ENCODE measurements at places on chromosomes 6 and 20.

DNA sequence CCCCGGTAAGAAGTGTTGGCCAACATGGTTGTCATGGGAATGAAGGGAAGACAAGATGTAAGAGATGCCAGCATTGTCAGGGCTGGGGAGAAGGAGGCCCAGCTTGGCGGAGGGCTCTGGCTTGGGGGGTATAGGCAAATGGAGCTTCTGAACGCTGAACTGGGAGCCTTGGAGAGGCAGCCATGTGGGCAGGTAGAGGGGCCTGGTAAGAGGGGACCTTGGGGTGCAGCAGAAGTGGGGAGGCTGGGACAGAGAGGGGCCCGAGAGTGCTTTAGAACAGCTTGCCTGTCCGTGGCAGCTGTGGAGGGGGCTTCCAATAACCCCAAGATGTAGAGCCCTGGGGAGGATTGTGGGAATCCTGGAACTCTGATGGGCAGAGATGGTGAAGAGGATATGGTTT lies 3.0 kb downstream of the SLC22A1 start:
- DNase-seq: no peak

DNA sequence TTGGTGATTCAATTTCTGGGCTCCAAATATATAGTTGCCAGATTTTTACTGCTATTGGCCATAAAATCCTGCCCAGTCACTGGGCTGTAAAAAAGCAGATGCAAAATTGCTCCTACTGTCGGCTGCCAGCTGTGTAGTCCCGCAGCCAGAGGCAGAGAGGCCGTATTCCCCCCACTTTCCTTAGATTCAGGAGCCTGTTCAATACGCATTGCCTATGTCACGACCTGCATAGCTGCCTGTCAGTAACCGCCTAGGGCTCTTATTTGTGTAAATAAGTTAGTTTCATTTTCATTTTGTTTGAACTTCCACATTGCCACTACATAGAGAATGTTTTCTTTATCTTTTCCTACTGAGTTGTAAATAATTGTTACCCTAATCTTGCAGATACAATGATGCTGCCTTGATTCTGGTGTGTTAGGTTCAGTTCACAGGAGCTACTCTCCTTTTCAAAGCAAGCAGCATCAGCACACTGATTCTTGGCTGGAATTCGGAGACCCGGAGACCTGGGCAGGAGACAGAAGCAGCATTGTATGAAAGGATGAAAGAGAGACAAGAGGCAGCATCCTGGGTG lies 46.0 kb upstream of the UST start:
- no peak for DNase-seq

GRCh38 chr6:88223298-88223697 lies 57.2 kb upstream of the CNR1 start:
- no peak for DNase-seq

DNA sequence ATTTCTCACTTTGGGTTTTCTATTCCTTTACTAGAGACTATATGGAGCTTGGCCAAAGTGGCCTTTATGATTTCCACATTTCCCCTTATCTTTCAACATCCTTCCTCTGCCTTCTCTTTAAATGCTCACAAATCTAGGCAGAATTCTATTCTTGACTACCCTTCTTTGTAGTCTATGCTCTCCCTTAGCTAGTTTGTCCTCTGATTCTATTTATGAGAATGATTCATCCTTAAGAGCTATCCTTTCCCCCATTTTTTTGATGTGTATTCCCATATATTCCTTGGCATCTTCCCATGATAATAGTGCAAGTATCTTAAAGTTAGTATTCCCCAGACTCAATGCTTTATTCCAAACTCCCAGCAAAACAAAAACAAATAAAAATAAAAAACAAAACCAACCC lies 53.1 kb downstream of the IL20RA start:
- DNase-seq: no peak

DNA sequence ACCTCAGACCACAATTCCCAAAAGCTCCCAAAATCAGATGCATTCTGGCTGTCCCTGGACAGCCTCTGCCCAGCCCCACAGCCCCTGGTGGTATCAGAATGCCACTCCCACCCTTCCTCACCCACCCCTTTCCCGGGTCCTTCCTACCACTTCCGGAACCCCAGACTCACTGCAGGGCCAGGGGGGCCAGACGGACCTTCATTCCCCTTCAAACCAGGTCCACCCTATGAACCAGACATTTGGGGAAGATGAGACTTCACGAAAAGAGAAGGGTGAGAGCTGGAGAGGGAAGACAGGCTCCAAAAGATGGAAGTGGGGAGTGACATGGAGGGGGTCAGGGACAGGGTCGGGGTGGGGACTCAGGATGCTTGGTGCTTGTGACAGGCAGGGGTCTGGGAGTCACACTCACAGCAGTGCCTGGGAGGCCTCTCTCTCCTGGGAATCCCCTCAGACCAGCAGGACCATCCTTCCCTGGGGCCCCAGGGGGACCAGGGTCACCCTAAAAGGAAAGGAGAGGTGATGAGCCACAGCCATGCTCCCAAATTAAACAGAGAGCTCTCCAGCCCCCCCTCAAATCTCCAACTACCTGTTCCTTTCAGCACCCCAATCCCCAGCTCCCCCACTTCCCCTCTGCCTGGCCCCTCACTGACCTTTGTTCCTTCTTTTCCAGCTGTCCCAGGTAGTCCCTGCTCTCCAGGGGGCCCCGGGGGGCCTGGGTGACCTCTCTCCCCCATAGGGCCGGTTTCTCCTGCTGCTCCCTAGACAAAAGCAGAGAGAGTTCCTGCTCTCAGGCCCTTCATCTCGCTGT lies 20.2 kb downstream of the COL11A2 start:
- no peak for DNase-seq

DNA sequence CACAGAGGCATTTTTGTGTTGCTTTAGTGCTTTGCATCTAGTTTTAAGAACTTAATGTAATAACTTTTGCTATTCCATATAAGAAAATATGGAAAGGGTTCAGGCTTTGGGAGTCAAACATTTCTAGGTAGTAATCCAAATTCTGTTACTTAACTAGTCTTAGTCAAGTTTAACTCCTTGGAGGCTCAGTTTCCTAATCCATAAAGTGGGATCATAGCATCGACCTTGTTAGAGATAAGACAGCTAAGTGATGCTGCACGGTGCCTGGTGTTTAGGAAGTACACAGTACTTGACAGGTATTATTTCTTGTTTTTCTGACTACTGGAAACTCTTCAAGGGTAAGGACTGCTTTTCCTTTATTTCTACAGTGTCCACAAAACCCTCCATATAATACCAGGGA lies 24.5 kb upstream of the ARMH2 start:
- no peak for DNase-seq

DNA sequence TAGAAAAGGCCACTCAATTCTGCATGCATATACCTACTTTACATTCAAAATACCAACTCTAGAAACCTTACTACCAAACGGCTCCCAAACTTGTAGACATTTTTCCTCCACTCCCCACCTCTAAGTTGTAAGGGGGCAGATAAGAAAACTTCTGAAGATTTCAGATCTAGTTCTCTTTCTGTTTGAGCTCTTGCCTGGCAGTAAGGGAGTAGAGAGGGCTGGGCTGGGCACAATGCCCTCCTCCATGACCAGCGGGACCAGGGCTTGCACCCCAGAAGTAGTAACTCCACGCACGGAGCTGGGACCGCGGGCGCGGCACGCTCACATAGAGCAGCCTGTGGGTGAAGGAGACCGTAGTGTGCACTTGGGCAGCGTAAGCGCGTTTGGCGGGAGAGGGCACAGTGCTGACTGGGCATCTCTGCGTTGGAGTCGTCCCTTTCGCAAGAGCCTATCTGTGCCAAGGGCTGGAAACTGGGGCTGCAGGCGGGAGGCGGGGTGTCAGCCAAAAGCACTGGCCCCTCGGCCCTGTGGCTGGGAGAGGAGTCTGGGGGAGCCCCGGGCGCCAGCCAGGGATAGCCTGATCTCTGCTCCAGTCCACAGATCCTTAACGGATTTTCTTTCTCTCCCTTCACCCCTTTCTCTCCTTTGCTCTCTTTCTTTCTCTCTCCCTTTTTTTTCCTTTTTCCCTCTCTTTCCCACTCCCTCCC lies 32.4 kb downstream of the PHACTR1 start:
- DNase-seq: no peak

- no peak for DNase-seq
These were observed 82.2 kb downstream of the BACH2 start for GRCh38 chr6:90214461-90214860.

DNA sequence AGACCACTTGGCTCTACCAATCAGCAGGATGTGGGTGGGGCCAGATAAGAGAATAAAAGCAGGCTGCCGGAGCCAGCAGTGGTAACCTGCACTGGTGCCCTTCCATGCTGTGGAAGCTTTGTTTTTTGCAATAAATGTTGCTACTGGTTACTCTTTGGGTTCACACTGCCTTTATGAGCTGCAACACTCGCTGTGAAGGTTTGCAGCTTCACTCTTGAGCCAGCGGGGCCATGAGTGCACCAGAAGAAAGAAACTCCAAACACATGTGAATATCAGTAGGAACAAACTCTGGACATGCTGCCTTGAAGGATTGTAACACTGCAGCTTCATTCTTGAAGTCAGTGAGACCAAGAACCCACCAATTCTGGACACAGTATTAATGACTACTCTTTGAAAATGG lies 89.9 kb upstream of the MBOAT1 start:
- no peak for DNase-seq

- no peak for DNase-seq
These were observed 7.2 kb downstream of the PI16 start for GRCh38 chr6:36961441-36962435.

DNA sequence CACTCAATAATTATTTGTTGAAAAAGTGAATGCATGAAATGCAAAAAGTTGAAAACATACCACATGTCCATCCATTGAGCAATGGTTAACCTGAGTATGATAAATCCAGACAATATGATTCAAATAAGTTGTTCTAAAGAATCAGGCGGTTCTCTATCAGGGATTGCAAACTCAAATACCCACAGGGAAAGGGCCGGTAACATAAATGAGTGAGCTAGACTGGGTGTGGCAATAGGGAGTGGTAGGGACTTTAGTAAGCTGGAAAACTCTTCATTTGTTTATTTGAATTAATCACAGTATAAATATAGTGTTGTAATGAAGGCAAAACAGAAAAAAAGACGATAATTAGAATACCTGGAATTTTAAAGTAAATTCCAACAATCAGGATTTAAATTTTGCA lies 106.3 kb downstream of the BCAS1 start:
- DNase-seq: no peak

DNA sequence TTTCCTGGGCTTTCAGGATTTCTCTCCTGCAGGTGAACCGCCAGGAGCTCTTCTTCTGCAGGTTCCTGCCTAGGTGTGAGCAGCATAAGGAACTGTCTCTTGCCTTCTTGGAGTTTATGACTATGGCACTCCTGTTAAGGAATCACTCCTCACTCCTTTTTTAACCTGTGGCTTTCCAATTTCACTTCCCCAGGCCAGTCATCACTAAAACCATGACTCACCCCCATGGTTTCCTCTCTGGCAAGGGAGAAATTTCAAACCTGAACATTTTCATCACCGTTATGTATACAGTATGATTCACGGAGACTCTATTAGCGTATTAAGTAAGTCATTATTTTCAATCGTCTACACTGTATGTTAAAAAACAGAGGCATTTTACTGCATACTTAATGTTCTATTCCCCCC lies 78.2 kb upstream of the ARID1B start:
- no peak for DNase-seq

GRCh38 chr20:40493071-40493470 lies 196.0 kb downstream of the MAFB start:
- no peak for DNase-seq
